ENCODE measurements at places on chromosomes 1 and 21. TPM values are rescaled to one million over a fixed set of nuclear protein-coding genes. Genes with fewer than 3 reads are reported as not detected.
A peak's percentile ranks its signal among the peaks of the same experiment; 100 is the strongest.

Gene TFF2
- 17.0 TPM for total RNA-seq

Gene TTC22
- total RNA-seq, result 0.63 TPM

Gene RSPO1
- total RNA-seq, result 0.95 TPM

Gene KRTAP21-2
- not detected for total RNA-seq

Gene GJB3
- total RNA-seq, result 0.28 TPM

Gene PRMT2
- 126 TPM for total RNA-seq

Gene PROK1
- 0.63 TPM for total RNA-seq

Gene SLC35D1
- total RNA-seq, result 22.0 TPM

Gene IGFN1
- total RNA-seq, result not detected

Gene LAMC1
- 362 TPM for total RNA-seq

Gene DTL
- 0.21 TPM for total RNA-seq

GRCh38 chr1:155141749-155142148 lies 1.4 kb upstream of the DPM3 start:
- DNase-seq, result no peak
- no peak overlapping the region for H3K4me3 ChIP-seq
- H3K36me3 ChIP-seq, result no peaks in the 10 kb centered on the region
- no peak overlapping the region for H3K27ac ChIP-seq
- H3K4me1 ChIP-seq, result peaks cover 4% of the 10 kb centered on the region
- H3K27me3 ChIP-seq, result no peaks in the 10 kb centered on the region

GRCh38 chr1:180144659-180145357 lies 9.9 kb upstream of the QSOX1 start:
- H3K27me3 ChIP-seq, result no peaks in the 10 kb centered on the region
- H3K36me3 ChIP-seq, result no peaks in the 10 kb centered on the region
- H3K27ac ChIP-seq, result no peak overlapping the region
- DNase-seq, result no peak

GRCh38 chr1:100869996-100870395 lies 24.6 kb downstream of the EXTL2 start:
- H3K27ac ChIP-seq, result no peak overlapping the region
- H3K27me3 ChIP-seq, result no peaks in the 10 kb centered on the region
- no peak for DNase-seq

GRCh38 chr21:42314616-42315295 lies 453 bp downstream of the TFF3 start:
- no peaks in the 10 kb centered on the region for H3K27me3 ChIP-seq
- H3K4me3 ChIP-seq, result no peak overlapping the region
- H3K4me1 ChIP-seq, result no peaks in the 10 kb centered on the region
- DNase-seq, result no peak
- H3K36me3 ChIP-seq, result no peaks in the 10 kb centered on the region

DNA sequence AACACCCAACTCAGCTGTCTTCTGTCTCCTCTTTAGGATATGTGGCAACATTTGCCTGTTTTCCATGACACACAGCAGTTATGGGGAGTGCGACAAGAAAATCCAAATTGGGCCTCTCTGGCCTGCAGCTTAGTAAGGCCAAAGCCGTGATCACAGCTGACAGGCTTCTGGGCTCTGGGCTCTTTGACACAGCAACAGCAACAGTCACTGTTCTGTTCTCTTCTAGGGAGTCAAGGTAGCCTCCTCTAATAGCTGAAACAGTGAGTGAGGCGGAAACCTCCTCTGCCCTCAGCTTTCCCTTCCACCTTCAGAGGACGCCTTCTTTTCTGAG lies 19.0 kb downstream of the CLCA1 start:
- no peak overlapping the region for H3K4me3 ChIP-seq
- no peaks in the 10 kb centered on the region for H3K4me1 ChIP-seq
- H3K36me3 ChIP-seq, result no peaks in the 10 kb centered on the region
- DNase-seq, result no peak

GRCh38 chr1:41500378-41500777 lies 15.9 kb upstream of the EDN2 start:
- no peaks in the 10 kb centered on the region for H3K27me3 ChIP-seq
- peaks cover 42% of the 10 kb centered on the region for H3K4me1 ChIP-seq
- peak overlapping the region; percentile 84 for H3K27ac ChIP-seq
- no peak overlapping the region for H3K4me3 ChIP-seq
- no peaks in the 10 kb centered on the region for H3K36me3 ChIP-seq

DNA sequence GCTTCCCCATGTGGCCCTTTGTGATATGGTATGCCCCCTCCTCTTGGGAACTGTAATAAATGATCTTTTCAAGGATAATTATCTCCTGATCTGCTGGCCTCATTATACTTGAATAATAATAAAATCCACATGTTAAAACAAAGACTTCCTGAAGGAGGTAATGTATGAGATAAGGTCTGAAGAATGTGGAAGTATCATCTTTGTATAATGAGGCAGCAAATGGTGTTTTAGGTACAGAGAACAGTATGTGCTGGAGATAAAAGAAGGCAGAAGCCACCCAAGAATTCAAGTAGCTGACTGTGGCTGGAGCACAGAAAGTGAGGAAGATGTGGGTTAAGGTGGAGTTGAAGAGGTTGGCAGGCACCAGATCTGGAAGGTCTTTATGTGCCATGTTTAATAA lies 12.8 kb upstream of the COG2 start:
- no peaks in the 10 kb centered on the region for H3K4me1 ChIP-seq
- no peaks in the 10 kb centered on the region for H3K36me3 ChIP-seq

GRCh38 chr21:8991088-8991907 lies 1530.1 kb upstream of the TPTE start:
- H3K27ac ChIP-seq, result no peak overlapping the region
- no peaks in the 10 kb centered on the region for H3K27me3 ChIP-seq
- H3K4me3 ChIP-seq, result no peak overlapping the region
- no peaks in the 10 kb centered on the region for H3K4me1 ChIP-seq
- DNase-seq, result no peak

GRCh38 chr1:231161667-231162296 lies at the start of gene TRIM67:
TRIM67 (plus strand) TSS chr1:231162058; CDS start chr1:231162970, 912 bp downstream.
- H3K36me3 ChIP-seq, result no peaks in the 10 kb centered on the region
- no peak within 1 kb of the TSS for H3K27ac ChIP-seq
- H3K27me3 ChIP-seq, result peaks cover 11% of the 10 kb centered on the region
- H3K4me3 ChIP-seq, result peak within 1 kb of the TSS; percentile 65

- peak overlapping the region; percentile 99 for H3K27ac ChIP-seq
- DNase-seq, result no peak
- H3K4me3 ChIP-seq, result peak overlapping the region; percentile 88
- peaks cover 32% of the 10 kb centered on the region for H3K4me1 ChIP-seq
These were observed 1.6 kb downstream of the TP53BP2 start for GRCh38 chr1:223843934-223844786.

DNA sequence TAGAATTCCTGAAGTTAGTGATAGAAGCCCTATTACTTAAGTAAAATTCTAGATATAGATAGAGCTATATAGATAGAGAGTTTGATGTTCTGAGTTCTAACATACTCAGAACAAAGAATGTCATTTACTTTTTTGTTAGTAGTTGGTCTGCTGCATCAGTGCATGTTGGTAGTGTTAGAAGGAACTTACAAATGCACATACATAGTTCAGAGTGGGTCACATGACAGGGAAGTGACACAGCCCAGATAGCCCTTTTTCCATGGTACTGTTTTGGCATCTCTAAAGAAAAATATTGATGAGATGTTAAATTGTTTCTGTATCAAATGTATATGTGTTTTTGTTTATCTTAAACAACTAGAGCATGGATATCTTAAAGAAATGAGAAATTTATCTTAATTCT lies 45.7 kb downstream of the DHX9 start:
- DNase-seq, result no peak
- H3K36me3 ChIP-seq, result peaks cover 68% of the 10 kb centered on the region
- no peak overlapping the region for H3K4me3 ChIP-seq
- H3K27ac ChIP-seq, result no peak overlapping the region
- no peaks in the 10 kb centered on the region for H3K4me1 ChIP-seq

DNA sequence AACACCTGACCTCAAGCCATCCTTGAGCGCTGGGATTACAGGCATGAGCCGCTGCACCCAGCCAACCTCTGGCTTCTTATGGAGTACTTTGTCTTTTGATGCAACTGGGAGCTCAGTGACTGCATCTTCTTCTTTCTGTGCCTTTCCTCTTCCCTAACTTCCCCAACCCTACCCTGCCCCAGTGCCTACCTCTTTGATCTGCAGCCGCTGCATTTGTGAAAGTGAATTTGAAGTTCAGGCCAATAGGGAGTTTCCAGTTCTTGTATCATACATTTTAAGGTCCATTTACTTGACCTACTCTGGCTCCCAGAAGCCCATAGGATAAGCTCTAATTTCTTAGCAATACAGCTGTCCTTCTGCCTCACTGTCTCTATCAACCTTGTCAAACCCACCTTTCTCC lies 52.2 kb downstream of the KCNC4 start:
- no peaks in the 10 kb centered on the region for H3K4me1 ChIP-seq
- no peaks in the 10 kb centered on the region for H3K27me3 ChIP-seq
- H3K4me3 ChIP-seq, result no peak overlapping the region

GRCh38 chr1:107833061-107833460 lies 131.9 kb downstream of the VAV3 start:
- H3K27me3 ChIP-seq, result no peaks in the 10 kb centered on the region
- DNase-seq, result no peak
- H3K27ac ChIP-seq, result no peak overlapping the region
- peaks cover 2% of the 10 kb centered on the region for H3K4me1 ChIP-seq
- H3K36me3 ChIP-seq, result no peaks in the 10 kb centered on the region

GRCh38 chr1:64884261-64885040 lies 81.9 kb downstream of the JAK1 start:
- H3K27me3 ChIP-seq, result no peaks in the 10 kb centered on the region
- H3K4me3 ChIP-seq, result no peak overlapping the region
- no peak overlapping the region for H3K27ac ChIP-seq
- DNase-seq, result no peak
- peaks cover 9% of the 10 kb centered on the region for H3K36me3 ChIP-seq

DNA sequence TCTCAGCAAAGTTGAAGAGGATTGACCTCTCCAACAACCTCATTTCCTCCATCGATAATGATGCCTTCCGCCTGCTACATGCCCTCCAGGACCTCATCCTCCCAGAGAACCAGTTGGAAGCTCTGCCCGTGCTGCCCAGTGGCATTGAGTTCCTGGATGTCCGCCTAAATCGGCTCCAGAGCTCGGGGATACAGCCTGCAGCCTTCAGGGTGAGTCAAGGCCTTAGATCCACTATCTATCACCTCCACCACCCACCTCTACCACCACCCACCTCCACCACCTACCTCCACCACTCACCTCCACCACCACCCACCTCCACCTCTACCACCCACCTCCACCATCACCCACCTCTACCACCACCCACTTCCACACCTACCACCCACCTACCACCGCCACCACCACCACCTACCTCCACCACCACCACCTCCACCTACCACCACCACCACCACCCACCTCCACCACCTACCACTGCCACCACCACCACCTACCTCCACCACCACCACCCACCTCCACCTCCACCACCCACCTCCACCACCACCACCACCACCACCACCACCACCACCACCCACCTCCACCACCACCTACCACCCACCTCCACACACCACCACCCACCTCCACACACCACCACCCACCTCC lies 5.8 kb downstream of the OPTC start:
- no peaks in the 10 kb centered on the region for H3K36me3 ChIP-seq
- no peak overlapping the region for H3K4me3 ChIP-seq
- no peak overlapping the region for H3K27ac ChIP-seq
- DNase-seq, result no peak

GRCh38 chr1:230868736-230869385 lies 540 bp upstream of the C1orf198 start:
- peak overlapping the region; percentile 91 for H3K27ac ChIP-seq
- H3K4me3 ChIP-seq, result peak overlapping the region; percentile 99
- no peaks in the 10 kb centered on the region for H3K36me3 ChIP-seq
- peaks cover 45% of the 10 kb centered on the region for H3K4me1 ChIP-seq
- no peak for DNase-seq

- no peaks in the 10 kb centered on the region for H3K4me1 ChIP-seq
- no peaks in the 10 kb centered on the region for H3K27me3 ChIP-seq
- no peak overlapping the region for H3K27ac ChIP-seq
These were observed 24.8 kb downstream of the IVNS1ABP start for GRCh38 chr1:185292237-185292636.

DNA sequence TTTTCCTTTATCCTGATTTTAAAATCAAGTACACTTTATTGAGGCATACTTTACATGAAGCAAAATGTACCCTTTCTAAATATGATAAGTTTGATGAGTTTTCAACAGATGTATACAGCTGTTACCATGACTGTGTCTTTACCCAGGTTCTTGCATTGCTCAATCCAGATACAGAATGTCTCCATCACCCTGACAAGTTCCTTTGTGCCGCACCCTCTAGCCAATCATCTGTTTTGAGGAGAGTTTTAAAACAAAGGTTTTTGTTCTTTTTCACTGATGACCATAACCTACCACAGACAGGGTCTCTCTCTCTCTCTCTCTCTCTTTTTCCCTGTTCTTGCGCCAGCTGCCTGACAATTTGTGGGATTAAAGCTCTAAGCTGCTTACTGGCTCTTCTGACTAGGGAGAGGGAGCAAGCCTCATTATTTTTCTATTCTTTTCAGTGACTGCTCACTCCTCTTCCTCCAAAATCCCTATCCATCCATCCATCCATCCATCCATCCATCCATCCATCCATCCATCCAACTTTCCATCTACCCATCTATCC lies 1.2 kb upstream of the KCNE1 start:
- H3K4me1 ChIP-seq, result peaks cover 3% of the 10 kb centered on the region
- no peak for DNase-seq
- H3K4me3 ChIP-seq, result no peak overlapping the region

DNA sequence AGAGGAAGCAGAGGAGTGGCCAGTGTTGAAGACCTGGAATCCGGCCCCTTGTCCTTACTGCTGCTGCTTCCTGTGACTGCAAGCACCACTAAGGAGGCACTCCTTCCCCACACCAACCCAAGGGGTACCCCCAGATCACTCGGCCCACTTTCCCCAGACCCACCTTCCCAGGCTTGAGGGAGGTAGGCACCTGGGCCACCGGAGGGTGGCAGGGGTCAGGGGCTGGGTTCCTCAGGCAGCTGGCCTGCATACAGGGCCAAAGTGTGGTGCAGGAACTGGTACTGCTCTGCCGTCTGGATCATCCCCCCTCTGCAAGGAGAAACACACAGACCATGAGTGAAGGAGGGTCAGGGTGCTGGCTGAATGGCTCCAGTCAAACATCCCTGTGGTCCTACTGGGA lies 3.9 kb upstream of the ARL8A start:
- H3K27ac ChIP-seq, result no peak overlapping the region
- no peak overlapping the region for H3K4me3 ChIP-seq
- no peaks in the 10 kb centered on the region for H3K36me3 ChIP-seq
- DNase-seq, result no peak

DNA sequence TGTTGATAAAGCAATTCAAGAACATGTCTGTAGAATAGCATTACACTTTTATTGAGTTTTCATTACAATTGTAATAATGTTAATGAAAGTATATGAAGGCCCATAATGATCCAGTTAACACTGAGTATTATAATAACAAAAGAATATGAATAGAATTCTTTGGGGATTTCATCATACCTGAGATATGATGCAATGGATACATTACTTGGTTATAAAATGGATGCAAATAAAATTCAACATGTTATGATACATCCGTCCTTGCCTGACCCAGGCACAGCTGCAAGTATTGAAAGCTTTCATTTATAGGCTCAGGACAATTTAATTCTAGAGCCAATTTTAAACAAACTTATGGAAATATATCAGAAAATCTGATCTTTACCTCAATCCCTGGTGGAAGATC lies 8.2 kb upstream of the KCNA3 start:
- H3K4me1 ChIP-seq, result no peaks in the 10 kb centered on the region
- H3K27me3 ChIP-seq, result no peaks in the 10 kb centered on the region
- no peak overlapping the region for H3K27ac ChIP-seq
- DNase-seq, result no peak

Data from thoracic aorta (tissue), 2 donors.